C1 segment of cervical spinal cord (tissue), 14 donors: ENCODE measurements at places on chromosomes 6 and 20.

DNA sequence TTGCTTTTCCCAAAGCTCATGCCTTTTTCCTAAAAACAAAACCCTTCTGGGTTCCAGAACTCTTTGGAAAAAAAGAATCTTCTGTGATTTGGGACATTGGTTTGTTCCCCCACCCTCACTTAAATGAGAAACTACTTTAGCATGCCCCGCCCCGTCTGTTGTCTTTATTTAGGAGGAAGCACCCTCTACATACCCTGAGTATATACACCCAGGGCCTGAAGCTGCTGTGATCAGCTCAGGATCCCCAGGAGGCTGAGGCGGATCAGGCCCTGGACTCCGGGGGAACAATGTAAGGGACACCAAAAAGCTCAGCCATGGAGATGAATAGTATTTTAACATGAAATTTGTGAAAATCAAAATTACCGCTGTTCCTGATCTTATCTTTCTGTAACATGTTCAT lies 1.4 kb downstream of the BCAS1 start:
- DNase-seq: no peak

- no peak for DNase-seq
Observed at GRCh38 chr6:166251655-166252054, 56.5 kb downstream of the PRR18 start.

DNA sequence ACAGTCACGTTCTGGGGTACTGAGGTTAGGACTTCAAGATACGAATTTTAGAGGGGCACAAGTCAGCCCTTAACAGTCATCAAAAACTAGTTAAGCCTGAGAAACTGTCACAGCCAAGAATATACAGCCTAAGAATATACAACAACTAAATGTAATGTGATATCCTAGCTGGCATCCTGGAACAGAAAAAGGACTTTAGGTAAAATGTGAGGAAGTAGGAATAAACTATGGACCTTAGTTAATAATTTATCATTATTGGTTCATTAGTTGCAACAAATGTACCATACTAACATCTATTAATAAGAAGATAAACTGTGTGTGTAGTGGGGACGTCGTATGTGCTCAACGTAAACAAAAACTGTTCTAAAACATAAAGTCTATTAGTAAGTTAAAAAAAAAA lies 1.1 kb downstream of the PNISR start:
- no peak for DNase-seq

DNA sequence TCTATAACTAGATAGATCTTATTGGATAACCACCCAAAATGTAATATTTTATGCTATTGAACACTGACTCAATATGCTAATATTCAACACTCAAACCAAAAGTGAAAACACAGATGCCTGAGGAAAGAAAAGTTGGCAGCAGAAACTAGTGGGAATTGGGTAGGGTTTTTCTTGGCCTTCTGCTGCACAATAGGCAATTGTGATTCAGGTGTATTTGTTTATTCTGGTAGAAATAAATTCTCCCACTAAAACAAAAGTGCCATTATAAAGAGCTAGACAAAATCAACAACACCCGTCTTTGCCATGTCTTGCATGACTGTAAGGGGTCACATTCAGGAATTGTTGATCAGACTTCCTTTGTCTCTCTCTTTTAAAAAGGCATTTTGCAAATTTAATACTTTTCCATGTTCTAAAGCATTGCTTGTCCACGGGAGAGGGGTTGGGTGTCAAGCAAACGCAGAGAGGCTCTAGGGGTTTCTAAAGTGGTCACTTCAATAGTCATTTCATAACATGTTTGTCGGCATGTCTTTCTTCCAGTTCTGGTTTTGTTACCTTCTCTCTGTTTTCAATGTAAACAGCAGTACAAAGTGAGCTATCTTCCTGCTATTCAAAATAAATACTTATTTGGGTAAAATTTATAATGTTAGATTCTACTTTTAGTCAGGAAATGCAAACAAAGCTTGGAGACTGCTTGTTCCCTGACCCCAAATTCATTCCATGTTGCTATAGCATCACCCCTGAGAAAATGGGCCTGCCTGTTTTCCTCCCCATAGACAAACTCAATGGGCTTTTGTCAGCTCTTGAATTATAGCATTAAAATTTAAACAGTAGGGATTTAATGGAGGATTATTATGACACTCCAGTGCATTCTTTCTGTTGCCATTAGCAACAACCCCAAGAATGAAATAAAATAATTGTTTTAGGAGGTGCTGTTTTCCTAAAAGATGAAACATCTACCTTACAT lies 217.0 kb upstream of the CCN2 start:
- no peak for DNase-seq

DNA sequence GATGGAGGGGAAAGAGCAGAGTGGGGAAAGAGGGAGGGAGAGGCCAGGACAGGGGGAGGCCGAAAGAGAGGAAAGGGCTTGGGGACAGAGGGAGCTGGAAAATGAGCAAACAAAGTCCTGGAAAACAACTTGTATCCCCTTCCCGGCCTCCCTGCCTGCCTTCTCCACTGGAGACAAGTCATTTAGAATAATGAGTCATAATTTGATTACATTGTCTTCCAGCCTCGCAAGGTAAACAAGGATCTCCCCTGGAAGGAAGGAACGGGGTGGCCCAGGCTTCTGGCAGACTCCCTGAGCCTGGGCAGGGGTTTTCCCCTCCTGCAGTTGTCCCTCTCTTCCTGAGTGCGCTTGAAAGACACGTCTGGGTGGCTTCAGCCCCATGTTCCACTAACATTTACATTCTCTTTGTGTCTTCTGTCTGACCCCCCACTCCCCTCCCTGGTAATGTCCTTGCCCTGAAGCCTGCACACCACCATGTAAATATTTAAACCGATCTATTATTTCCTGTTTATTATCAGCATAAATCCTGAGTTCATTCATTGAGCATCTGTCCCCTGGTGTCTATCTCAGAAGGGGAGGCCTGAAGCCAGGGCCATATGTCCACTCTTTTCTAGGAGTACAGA lies 12.1 kb upstream of the MRPS18A start:
- DNase-seq: no peak

DNA sequence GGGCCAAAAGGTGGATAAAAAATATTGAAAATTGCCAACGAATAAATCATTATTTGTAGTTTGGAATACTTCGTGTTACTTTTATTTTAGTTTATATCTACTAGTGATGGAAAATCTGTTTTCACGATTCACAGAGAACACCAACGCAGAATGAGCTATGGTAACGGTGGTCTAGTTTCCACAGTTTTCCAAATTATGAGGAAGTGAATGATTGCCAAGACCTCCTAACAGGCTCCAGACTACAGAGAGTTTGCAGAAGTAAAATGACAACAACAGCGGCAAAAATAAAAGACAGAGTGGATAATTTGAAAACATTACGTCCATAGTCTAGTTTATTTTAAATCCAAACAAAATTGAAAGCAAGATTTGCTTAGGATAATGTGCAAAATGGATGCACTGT lies 57.0 kb upstream of the AIG1 start:
- DNase-seq: no peak

- no peak for DNase-seq
Observed at GRCh38 chr6:39568896-39569295, 156.3 kb downstream of the KIF6 start.

- no peak for DNase-seq
Observed at GRCh38 chr20:51432875-51433274, 109.6 kb downstream of the NFATC2 start.

GRCh38 chr6:8065519-8065911 lies 1.3 kb upstream of the BLOC1S5 start:
- no peak for DNase-seq

- DNase-seq: no peak
Observed at GRCh38 chr6:99378636-99379035, 15.4 kb downstream of the COQ3 start.

GRCh38 chr20:11919581-11919980 lies 1.9 kb downstream of the BTBD3 start:
- DNase-seq: no peak

GRCh38 chr6:159654483-159655098 lies 38.5 kb downstream of the SOD2 start:
- DNase-seq: no peak

DNA sequence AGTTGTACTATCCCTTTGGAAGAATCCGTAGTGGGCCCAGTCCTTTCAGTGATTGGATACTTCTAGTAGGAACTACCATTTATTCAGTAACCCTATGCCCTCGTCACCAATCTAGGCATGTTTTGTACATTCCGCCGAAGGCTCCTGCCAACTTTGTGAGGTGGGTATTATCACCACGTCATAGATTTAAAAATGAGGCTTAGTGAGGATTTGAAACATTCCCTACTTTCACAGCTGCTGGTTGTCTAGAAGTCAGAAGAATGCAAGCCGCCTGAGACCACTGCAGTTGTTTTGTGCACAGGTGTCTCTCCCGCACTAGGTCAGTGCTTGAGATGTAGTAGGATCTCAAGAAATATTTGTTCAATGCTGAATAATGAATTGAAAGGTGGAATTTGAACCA lies 32.6 kb downstream of the ENPP1 start:
- DNase-seq: no peak
